ENCODE measurements at places on chromosomes 4 and X.

DNA sequence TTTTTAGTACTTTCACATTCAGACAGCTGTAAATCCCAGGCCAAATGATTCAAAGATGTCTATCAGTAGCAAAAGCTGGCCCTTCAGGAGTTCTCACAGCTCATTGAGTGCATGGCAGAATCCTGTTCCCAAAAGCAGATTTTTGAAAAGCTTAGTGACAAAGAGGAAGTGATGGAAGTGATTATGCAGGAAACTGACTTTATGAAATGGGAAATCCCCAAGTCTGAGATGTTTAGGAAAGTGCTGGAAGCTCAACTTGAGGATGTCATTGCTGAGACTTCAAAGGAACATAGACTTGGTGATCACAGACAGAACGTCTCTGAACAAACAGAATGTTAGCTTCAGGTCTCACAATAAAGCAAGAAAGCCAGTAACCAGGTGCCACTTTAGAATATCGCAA is 51.0 kb upstream of the CFAP47 start:
- DNase-seq, result no peak

GRCh38 chrX:110750526-110751189 is 45.0 kb downstream of the CHRDL1 start:
- DNase-seq, result no peak

- no peak for DNase-seq
Observed at GRCh38 chr4:118881512-118882146, 7.0 kb upstream of the SYNPO2 start.

DNA sequence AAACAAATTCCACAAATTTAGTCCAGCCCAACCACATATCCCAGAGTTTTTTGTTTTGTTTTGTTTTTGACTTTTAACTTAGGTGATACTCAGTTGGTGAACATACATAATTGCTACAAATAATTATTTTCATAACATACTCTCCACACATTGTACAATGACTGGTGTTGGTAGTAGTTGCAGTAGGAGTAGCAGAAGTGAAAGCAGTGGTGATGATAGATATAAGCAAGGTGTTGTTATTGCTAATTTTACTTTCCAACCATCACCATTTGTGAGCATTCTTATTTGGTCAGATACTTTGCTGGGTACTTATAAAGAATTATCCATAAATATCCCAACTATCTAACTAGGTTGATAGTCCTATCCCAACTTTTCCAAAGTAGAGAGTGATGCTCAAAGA is 47.3 kb downstream of the ARHGAP24 start:
- no peak for DNase-seq

- no peak for DNase-seq
Observed at GRCh38 chr4:81694176-81694913, 222.6 kb upstream of the RASGEF1B start.

GRCh38 chrX:119479845-119480244 is 11.6 kb downstream of the SLC25A5 start:
- DNase-seq, result no peak

Data from hematopoietic multipotent progenitor cell treated with erythropoietin and hydrocortisone succinate and interleukin-3 and kit ligand, for 8 days (in vitro differentiated cells).